NCI-H2081 (cell line): ENCODE measurements at places on chromosomes 4 and X.
A peak's percentile ranks its signal among the peaks of the same experiment; 100 is the strongest.

GRCh38 chr4:4270529-4270928, 19.4 kb downstream of the LYAR start:
- no peak for DNase-seq

- no peak for DNase-seq
Measured at GRCh38 chr4:185036019-185036418, 17.7 kb downstream of the HELT start.

GRCh38 chr4:110629780-110630687, 7.2 kb upstream of the PITX2 start:
- DNase-seq, result no peak

DNA sequence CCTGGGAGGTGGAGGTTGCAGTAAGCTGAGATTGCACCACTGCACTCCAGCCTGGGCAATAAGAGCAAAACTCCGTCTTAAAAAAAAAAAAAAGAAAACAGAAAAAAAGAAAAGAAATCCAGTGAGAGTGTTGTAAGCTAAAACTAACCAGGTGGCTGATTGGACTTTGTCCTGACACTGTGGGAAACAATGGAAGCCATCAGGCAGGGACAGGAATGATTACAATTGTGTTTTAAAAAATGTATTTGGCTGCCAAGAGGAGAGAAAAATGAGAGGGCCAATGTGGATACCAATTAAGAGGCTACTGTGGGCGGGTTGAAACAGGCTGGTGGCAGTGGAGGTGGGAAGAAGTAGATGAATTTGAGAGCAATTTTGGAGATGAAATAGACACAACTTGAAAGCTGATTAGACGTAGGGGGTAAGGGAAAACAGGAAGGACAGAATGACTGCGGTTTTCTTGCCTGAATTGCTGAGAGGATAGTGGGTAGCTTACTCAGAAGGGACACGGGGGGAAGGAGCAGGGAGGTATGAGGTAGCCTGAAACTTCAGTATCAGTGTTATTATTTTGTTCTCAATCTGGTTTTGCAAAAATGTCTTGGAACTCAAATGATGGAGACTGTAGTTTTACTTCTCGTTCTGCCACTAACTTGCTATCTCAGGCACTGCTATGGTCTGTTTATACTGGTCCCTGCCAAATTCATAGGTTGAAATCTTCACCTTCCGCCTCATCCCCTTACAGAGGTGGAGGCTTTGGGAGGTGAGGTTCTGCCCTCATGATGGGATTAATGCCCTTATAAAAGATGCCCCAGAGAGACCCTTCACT, 45.6 kb upstream of the CHRNA9 start:
- peak; percentile 62 for DNase-seq

DNA sequence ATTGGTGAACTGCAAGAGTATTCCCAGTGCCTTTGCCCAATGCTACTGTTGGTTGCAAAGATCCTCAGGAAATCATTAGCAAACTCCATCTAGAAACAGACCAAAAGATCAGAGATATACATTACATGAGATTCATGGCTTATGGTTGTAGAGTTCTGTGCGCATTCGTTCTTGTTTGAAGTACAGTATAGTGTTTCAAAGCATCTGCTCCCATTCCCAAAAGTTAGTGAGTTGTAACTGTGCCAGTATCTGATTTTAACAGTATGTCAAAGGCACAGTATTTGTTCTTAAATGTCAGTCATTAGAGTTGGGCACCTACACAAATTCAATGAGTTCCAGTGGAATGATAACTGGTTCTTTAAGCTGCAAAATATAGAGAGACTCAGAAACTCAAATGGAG, 314.7 kb upstream of the ATOH1 start:
- no peak for DNase-seq

- DNase-seq, result no peak
Measured at GRCh38 chrX:135927897-135928296, 34.4 kb downstream of the SAGE1 start.

DNA sequence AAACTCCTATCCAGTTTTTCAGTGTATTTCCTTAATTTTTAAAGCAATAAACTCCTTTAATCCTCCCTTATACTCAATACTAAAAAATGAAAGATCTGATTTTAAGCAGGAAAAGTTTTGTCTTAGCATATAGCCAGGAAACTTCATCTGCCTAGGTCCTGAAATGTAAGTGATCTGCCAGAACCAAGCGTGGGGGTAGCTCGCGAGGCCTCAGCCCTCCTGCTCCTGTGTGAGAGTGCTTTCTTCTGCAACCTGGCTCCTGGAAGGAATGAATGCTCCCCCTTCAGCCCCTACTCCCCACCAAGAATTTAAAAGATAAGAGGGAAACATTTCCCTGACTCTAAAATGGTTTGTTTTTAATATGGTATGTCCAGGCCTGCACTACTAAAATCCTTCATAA, 160.1 kb downstream of the CBR4 start:
- no peak for DNase-seq

GRCh38 chrX:19857131-19857530, 30.3 kb downstream of the SH3KBP1 start:
- DNase-seq, result no peak

DNA sequence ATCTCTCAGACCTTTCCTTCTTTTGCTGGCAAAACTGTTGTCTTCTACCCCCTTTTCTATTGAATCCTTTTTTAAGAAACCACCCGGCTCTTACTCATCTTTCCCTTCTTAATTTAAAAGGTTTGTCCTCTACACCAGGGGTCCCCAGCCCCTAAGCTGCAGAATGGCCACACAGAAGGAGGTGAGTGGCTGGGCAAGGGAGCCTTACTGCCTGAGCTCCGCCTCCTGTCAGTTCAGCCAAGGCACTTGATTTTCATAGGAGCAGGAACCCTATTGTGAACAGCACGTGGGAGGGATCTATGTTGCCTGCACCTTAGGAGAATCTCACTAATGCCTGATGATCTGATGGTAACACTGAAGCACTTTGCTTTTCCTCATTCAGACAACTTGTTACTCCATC, 726.3 kb upstream of the INTU start:
- no peak for DNase-seq

DNA sequence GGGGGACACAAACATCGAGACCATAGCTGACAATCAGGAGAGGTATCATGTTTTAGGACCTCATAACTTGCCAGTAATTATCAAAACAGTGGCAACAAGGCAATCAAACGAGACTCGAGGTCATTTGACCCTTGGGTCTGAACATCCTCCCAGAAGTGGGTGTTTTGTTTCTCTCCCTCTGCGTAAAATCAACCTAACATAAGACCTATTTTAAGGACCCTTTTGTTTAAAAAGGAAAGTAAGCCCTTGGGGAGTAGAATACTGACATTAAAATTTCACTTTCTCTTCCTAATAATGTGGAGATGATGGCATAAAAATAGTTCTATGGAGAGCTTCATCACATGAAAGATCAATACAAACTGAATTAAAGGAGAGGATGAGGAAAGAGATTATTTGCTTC, 106.2 kb upstream of the PUDP start:
- DNase-seq, result no peak

GRCh38 chr4:152606753-152607152, 70.9 kb upstream of the FBXW7 start:
- no peak for DNase-seq

DNA sequence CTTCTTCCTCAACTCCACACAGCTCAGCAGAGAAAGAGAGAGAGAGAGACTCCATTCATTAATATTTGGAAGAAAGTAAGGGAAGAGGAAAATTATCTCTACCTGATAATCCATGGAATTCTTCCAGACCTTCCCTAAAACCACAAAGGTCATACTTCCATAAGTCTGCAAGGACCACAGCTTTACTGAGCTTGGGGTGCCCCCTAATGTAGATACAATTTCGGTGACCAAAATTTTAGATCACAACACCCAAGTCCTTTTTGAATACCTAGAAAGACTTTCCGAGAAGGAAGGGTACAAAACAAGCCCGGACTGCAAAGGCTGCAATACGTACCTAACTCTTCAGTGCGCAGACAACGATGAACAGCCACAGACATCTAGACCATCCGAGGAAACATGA, 523.9 kb downstream of the GLUD2 start:
- DNase-seq, result no peak

- no peak for DNase-seq
Measured at GRCh38 chrX:120378570-120378969, 16.7 kb downstream of the ATP1B4 start.

GRCh38 chr4:146340798-146341197, 126.5 kb downstream of the REELD1 start:
- no peak for DNase-seq

DNA sequence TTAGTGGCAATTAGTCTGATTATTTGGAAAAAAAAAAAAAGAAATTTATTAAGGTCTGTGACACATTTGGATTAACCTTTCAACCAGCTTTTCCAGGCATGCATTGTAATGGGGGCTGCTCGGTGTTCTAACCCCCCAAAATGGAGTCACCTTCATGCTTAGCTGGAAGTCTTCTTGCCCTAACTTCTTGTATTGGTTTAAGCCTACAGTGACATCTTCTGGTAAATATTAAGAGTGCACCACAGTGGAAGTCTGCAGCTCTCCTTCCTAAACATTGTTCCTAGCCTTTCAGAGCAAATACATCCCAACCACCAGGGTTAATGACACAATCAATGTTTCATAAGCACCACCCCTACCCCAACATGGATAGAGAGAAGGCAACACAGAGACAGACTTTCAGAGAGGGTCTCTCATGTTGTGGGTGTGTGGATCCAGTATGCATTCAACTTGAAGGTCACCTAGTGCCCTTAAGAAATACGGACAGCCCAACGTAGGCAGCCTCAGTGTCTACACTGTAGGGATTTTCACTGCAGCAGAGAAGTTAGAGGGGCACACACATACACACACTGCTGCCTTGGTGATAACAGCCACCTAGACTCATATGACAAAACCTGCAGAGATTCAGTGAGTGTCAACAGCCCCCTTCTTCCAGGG, 142.9 kb upstream of the MBNL3 start:
- no peak for DNase-seq

DNA sequence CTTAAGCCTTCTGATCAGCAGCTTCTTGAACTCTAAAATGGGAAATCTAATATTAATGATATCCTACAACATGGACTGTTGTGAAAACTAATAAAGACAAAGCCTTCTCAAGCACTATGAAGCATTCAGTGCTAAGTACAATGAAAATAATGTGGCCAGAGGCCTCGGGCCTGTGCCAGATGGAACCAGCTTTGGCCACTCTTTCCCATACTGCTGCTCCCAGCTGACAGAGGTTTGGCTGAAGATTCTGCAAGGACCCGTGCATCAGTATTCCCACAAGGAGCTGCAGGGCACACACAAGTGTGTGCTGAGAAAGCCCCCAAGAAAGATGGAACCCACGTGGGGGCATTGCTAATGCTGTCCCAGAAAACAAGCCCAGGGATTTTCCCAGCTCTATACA, 60.5 kb upstream of the RPL34 start:
- no peak for DNase-seq

- DNase-seq, result no peak
Measured at GRCh38 chrX:46198858-46199257, 346.4 kb downstream of the ZNF674 start.

DNA sequence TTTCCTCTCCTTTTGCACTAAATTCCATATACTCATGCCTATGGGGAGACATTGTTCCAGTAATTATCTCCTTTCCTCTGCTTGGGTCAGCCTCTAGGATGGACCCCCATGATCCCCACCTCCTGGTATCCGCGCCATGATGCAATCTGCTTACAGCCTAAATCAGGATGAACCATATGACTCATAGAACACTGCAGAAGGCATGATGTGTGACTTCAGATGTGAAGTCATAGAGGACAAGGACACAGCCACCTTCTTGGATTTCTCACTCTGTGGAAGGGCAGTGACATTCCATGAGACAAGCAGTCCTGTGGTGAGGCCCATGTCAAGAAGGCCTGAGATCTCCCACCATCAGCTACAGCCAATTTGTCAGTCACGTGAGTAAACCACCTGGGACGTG, 9.0 kb upstream of the TMEM144 start:
- DNase-seq, result no peak

DNA sequence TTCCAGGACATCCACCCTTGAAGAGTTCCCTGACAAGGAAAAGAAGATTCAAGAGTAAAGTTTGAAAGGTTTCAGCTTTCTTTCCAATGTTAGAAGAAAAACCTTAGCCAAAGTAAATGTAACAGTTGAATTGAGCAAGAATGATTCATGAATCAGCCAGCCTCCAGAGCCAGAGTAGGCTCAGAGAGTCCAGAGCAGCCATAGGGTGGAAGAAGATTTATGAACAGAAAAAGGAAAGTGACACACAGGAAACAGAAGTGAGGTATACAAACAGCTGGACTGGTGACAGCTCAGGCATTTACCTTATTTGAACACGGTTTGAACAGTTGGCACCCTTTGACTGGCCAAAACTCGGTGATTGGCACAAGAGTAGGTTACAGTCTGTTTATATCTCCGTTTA, 63.2 kb downstream of the QDPR start:
- DNase-seq, result no peak

DNA sequence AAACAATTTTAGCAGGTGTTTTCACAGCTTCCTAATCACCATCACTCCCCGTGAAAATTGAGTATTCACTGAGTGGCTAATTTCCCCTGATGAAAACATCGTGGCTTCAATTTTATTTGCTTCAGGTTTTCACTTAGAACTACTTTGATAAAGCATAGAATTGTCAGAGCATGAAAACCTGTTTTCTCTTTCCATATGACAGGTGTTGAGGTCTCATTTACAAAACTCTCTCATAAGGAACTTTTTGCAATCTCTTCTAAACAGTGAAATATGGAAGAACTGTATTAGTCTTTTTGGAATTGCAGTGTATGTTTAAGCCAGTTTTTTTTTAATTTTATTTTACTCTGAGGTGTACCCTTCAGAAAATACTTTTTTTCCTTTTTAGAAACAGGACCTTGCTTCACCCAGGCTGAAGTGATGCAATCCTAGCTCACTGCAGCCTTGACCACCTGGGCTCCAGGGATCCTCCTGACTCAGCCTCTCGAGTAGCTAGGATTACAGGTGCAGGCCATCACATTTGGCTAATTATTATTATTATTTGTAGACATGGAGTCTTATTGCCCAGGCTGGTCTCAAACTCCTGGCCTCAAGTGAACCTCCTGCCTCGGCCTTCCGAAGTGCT, 111.2 kb upstream of the RAPGEF2 start:
- DNase-seq, result no peak

DNA sequence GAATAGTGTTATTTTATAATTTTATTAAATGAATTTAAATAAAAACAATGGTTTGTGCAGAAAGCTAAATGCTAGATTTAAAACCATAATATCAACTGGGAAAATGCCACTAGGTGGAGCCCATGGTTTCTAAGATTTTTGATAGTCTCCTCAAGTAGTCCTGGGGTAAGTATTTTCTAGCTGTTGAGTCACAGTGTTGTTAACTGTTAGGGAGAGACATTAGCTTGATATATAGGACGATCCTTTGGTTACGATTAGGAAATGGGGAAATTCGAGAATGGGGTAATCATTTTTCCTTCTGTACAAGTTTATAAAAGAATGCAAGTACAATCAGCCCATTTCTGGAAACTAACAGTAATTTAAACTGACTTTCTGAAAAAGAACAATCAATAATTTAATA, 378.4 kb downstream of the ANKRD50 start:
- peak; percentile 60 for DNase-seq

DNA sequence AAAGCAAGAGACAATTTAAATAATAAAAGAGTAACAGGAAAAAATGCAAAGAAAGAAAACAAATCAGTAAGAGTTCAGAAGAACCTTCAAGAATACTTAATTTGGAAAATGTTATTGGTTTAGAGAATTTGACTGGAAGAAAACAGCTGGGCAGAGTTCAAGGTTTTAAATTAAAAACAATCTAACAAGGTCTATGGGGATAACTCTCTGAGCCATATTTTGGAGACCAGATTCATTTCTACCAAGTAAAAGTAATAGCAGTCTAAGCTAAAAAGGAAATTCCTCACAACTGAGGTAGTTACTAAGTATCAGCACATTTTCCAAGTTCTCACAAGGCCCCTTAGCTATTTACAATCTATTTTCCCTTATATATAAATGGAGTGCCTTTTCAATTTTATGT, 82.4 kb upstream of the TFDP3 start:
- DNase-seq, result no peak

GRCh38 chrX:106999002-106999975, 723 bp downstream of the MORC4 start:
- peak; percentile 51 for DNase-seq
